ENCODE measurements at places on chromosomes 4 and X. TPM values are rescaled to one million over a fixed set of nuclear protein-coding genes. Genes with fewer than 3 reads are reported as not detected.

DNA sequence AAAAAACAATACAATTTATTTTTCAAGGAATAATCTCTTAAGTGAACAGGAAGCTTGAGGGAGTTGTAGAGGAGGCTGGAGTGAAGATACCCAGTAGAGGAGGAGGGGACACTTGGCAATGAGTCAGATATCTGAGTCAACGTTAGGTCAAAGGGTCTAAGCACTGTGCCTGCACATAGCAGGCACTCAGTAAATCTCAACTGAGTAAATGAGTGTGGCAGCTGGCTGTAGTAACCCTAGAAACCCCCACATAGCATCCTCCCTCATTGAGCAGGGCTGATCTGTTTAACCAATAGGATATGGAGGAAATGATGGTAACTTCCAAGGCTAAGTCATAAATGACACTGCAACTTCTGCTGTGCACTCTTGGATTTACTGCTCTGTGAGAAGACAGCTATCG is 186.0 kb upstream of the FAM241A start:
- no peak for DNase-seq

- no peak for DNase-seq
Observed at GRCh38 chr4:128384091-128384520, 96.5 kb upstream of the PGRMC2 start.

DNA sequence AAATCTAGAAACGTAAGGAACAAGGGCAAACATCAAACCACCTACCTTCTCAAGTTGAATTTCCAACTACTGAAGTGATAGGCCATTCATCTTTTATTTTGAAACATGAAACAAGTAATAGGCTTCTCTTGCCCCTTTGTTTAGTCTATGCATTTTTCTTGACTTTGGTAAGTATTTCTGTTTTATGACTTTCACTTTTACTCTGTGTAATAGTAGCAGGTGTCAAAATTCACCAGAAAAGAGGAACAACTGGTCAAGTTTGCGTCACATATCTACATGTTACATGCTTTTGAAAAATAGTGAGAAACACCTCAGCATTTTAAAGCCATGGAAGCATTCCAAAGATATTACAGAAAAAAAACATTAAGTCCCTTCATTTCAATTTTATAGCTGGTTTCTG is 157.1 kb upstream of the FTHL17 start:
- no peak for DNase-seq

DNA sequence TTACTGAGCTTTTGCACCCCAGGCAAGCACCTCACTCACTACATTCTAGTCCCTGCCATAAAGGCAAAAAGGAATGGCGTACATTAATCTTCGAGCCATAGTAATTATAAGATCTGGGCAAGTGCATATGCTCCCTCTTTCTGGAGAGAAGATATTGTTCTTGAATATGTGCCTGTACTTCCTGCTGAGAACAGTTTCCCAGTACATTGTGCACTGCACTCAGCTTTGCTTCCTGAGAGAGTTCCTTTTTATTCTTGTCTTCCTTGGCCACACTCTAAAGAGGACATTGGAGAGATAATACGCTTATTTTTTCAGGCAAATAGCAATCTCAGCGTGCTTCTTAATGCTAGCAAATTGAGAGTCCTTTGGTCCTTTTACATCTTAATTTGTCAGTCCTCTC is 909.0 kb upstream of the PCDH10 start:
- DNase-seq = no peak

- peak; percentile 65 for DNase-seq
Observed at GRCh38 chrX:1507511-1508463, 29.2 kb downstream of the P2RY8 start.

ODAM gene
- not detected for total RNA-seq

CT47B1 gene
- not detected for total RNA-seq

SLC6A8 gene
- 1.3 TPM for total RNA-seq

XKRX gene
- not detected for total RNA-seq
